ENCODE measurements at places on chromosomes 11 and 22.

- no peak for DNase-seq
These were observed 5.6 kb downstream of the PNPLA5 start for GRCh38 chr22:43886231-43886630.

GRCh38 chr22:24390576-24390975 lies 36.8 kb upstream of the ADORA2A start:
- DNase-seq = no peak

DNA sequence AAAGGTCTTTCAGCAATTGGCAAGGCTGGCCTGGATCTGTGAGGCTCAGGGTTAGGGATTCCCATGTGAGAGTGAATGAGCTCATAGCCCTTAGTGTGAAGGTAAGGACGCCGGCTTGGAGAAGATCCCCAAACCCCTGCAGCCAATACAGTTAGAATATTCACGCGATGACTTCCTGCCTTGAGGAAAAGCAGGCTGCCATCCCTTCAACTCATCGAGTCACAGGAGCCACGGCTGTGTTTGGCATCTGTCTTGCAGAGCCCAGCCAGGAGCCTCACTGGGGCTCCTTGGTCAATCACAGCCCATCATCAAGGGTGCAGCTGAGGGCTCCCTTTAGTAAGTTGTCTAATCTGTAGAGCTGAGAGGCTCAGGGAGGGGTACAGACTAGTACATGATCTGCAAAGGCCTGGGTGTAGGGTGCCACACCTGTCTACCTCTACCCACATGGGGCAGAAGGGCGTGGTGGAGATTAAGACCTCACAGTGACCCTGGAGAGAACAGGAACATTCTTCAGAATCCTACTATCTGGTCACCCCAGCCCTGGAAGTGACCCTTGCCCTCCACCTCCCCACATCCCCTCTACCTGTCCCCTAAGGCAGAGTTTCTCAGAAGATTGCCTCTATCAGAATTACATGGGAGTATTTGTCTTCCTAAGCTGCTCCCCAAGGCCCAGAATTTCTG lies 18.5 kb downstream of the IL10RA start:
- no peak for DNase-seq

GRCh38 chr22:43110444-43110926 lies at the start of gene BIK:
BIK (plus strand) TSS chr22:43110750; CDS start chr22:43124023, 13,273 bp downstream.
- no peak for DNase-seq

DNA sequence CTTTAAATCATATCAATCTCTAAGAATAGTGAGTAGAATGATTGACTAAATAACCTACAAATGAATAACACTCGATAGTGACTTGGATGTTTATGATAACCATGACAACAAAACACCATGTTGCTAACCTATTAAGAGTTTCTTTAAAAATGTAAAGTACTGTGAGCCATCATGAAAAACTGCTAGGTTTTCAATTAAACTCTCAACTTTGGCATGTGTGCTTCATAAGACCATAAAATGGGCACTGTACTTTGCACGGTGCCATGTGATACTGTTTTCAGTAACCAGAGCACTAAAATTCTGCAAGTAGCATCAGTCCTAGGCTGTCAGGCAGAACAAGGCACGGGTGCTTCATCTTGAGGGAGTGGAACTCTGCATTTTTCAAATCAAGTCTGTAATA lies 96.2 kb upstream of the TRIM77 start:
- DNase-seq = no peak

DNA sequence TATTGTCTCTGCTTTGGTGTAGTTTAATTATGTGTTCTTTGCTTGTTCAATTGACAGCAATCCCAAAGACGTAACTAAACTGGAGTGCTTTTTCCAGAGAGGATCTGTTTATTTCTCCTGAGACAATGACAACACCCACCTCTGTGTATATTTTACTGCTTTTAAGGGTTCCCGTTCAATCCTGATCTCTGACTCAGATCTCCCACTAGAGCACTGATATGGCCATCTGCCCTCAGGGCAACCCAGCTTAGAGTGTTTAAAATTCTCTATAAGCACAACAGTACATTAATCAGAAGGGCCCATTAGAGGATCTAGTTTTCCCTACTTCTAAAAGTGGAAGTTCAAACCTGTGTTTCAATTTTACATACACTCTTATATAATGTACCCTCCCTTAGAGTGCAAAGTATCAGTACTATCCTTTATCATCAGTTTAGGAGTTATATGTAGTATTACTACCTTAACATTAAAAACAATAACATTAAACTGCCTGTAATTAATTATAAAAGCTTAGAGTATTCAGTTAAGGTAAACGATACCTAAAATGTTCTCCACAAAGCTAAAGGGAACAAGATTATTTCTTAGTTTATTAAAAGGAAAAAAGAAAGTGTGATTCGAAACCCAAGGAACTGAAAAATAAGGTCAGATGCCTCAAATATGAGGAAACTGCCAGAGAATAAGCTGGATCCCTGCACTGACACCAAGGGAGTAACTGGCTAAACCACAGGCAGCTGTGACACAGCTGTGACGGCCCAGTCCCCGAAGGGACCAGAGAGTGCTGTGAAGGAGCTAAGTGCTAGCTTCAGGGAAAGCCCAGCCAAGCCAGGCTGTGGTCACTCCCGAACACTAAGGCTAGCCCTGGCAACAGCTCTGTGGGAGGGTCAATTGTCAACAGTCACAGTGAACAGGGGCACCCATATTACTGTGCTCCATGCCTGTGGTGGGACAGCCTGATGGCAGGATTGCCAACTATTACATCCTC lies 15.2 kb downstream of the UFD1 start:
- DNase-seq = no peak

DNA sequence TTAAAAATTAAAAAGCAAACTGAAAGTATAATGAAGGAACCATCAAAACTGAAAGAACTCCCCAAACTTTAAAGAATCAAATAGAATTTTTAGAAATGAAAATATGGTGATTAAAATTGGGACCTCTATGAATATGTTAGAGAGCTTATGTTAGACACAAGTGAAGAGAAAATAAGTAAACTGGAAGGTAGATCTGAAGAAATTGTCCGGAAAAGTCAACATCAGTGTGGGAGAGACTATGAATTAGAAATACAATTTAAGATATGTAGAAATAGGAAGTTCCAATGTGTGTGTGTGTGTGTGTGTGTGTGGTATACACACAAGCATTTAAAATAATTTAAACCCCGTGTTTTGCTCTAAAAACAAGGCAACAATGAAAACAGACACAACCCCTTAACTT lies 4.9 kb upstream of the OR8B4 start:
- no peak for DNase-seq

- DNase-seq = no peak
These were observed 6.4 kb upstream of the FOSL1 start for GRCh38 chr11:65906602-65907001.

- no peak for DNase-seq
These were observed at the start of gene SLC22A12 for GRCh38 chr11:64590763-64591221. SLC22A12 (plus strand) TSS chr11:64591220; CDS start chr11:64591557, 337 bp downstream.

DNA sequence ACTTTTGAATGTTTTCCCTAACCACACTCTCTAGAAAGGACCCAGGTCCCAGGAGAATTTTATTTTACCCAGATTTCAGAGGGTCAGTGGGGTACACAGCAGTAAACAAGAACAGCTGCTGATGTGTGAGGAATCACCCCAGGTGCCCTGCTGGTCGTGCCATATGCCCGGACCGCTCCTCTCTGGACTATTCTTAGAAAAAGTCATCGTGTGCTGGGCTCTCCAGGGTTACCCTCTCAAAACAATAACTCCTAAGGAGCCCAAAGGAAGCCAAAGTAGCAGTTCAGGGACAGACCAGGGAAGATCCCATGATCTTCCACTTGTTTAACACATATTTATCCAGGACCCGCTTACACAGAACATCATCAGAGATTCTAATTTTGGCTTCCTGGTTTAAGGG lies 29.7 kb downstream of the LRP4 start:
- DNase-seq = no peak

- no peak for DNase-seq
These were observed 5.0 kb downstream of the CRKL start for GRCh38 chr22:20922141-20922751.

DNA sequence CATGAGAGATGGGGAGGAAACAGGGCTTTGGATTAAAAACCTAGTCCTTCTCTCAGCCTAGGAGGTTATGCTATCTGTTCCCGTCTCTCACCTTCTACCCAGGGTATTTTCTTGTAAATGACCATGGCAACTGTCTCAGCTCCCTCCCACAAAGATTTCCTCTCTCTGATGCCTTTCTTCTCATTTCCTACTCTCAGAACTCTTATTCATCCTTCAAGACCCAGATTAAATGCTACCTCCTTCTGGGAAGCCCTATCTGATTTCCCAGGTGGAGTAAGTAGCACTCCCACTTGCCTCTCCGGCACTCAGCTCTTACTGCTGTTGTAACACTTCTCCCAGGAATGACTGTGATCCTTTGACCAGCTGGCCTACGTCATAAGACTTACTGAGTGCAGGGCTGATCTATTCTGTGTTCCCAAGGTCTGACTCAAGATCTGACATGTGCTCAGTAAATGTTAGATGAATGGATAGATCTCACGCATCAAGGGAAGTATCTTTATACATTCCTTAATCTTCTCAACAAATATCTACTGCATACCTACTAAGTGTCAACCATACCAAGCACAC lies 175.0 kb downstream of the TENM4 start:
- no peak for DNase-seq

DNA sequence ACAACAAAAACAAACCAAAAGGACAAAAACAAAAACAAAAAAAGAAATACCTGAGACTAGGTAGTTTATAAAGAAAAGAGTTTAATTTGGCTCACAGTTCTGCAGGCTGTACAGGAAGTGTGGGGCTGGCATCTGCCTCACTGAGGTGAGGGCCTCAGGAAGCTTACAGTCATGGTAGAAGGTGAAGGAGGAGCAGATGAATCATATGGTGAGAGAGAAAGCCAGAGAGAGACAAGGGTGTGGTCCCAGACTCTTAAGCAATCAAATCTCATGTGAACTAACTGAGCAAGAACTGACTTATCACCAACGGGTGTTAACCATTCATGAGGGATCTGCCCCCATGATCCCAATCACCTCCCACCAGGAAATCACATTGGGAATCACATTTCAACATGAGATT lies 58.8 kb upstream of the ZBED5 start:
- no peak for DNase-seq

DNA sequence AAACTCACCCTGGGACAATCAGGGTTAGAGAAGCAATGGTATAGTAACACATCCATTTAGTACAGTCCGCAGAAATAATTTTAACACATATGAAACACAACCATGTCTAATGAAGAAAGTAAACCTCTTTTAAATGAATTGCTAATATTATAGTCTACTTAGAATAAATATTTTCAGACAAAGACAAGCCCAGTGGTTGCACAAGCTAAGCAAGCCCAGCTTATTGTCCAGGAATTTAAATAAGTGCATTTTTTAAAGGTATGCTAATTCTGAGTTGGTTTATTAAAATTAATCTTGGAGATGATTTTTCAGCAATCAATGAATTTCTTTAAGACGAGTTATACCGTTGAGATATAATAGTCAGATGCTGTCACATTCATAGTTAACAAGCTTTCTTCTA lies 118.8 kb upstream of the BLID start:
- no peak for DNase-seq

DNA sequence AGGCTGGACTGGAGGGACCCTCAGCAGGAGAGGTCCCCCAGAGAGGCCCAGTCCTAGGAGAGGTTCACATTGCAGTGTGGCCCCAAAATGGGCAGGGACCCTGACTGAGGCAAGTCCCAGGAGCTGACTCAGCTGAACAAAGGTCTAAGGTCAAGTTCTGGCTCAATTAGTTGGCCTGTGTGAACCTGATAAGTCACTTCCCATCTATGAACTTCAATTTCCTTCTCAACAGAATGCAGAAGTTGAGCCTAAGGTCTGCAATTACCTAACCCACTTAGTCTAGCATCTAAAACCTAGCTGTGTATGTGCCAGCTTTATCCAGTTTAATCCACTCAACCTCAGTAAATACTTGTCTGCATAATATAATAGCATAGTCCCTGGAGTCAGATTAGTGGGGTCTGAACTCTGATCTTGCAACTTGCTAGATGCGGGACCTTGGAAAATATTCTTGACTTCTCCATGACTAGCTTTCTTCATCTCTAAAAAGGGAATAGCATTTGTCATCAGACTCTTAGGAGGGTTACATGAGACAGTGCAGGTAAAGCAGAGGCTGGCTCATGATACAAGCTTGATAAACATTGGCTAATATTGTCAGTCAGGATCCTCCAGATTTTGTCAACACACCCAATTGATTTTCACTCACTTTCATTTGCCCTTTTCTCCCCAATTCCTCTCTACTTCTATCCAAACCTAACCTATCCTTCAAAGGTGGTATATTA lies 465.5 kb downstream of the INSC start:
- no peak for DNase-seq

DNA sequence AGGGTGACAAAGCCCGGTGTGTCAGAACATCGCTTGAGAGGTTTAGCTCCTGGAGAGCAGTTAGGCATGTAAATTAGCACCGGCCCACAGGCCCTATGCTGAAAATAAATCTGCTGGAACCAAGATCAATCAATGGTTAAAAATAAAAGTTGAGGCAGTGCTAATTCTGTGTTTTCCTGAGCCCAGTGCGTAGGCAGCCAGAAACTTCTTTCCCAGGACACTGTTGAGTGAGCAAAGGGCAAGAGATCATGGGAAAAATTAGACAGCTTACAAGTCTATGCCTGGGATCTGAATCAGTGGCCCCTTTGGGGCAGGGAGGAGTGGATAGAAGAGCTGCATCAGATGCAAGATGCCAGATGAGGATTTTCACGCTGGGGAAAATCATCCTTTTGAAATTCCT lies 539.2 kb downstream of the BUD13 start:
- no peak for DNase-seq

- no peak for DNase-seq
These were observed 1.1 kb downstream of the RRP8 start for GRCh38 chr11:6602096-6602940.

GRCh38 chr11:107493117-107493516 lies 35.5 kb upstream of the CWF19L2 start:
- DNase-seq = no peak

DNA sequence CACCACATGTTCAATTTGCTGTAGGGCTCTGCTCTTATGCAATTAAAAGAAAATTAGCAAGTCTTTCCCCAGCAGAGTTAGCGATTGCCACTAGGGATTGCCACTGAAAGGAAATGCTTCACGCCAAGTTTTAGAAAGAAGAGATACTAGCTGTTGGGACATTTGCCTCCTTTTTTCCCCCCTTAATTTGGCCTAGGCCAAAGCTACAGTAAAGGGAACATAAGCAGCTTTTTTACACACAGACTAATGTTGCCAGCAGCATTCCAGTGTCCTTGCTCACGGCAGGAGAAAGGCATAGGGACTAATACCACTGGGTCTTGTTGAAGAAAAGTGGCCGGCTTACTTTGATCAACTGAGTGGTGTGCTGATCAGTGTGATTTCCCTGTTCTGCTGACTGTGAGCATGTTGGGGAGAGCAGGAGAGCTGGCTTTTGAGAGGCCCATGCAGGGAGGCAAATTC lies 71.2 kb downstream of the PHF21A start:
- DNase-seq = no peak

GRCh38 chr11:69437876-69438205 lies 43.6 kb upstream of the LINC01488 start:
- no peak for DNase-seq

- no peak for DNase-seq
These were observed 2.8 kb downstream of the ZNHIT2 start for GRCh38 chr11:65114538-65115171.

DNA sequence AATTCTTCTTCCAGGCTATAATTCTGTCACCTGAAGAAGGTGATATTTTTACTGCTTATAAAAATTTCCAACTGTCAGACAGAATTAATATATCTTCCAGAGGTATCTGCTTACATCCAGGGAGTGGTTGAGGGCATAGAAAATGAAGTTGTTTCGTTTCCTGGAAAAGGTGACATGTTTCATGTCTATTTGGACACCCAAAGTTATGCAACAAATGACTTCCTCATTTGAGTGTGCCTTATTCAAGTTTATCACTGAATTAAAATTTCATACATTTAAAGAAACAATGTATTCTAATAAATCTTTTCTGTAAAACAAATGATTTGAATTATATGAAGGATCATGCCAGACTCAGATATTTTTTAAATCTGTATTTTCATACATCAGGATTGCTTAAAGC lies 8.5 kb upstream of the GRAMD1B start:
- no peak for DNase-seq

Data from activated CD8-positive, alpha-beta memory T cell treated with anti-CD3 and anti-CD28 coated beads for 1 hour (primary cell).